ENCODE measurements at places on chromosomes 6 and 20. TPM values are rescaled to one million over a fixed set of nuclear protein-coding genes. Genes with fewer than 3 reads are reported as not detected.

Gene SLC17A2
- total RNA-seq = not detected

Gene MEI4
- total RNA-seq = not detected

Gene SAMD3
- 0.20 TPM for total RNA-seq

Gene CARMIL1
- 18.2 TPM for total RNA-seq

Gene MRAP2
- 1.0 TPM for total RNA-seq

Gene OR2J3
- not detected for total RNA-seq

Gene ISM1
- total RNA-seq = 1.7 TPM

Gene RHAG
- total RNA-seq = not detected

Gene DDO
- 0.08 TPM for total RNA-seq

- no peak for ATAC-seq
Observed at GRCh38 chr6:138383776-138384175, 6.1 kb downstream of the SMIM28 start.

GRCh38 chr6:84897011-84897410, 132.6 kb upstream of the TBX18 start:
- ATAC-seq = no peak

DNA sequence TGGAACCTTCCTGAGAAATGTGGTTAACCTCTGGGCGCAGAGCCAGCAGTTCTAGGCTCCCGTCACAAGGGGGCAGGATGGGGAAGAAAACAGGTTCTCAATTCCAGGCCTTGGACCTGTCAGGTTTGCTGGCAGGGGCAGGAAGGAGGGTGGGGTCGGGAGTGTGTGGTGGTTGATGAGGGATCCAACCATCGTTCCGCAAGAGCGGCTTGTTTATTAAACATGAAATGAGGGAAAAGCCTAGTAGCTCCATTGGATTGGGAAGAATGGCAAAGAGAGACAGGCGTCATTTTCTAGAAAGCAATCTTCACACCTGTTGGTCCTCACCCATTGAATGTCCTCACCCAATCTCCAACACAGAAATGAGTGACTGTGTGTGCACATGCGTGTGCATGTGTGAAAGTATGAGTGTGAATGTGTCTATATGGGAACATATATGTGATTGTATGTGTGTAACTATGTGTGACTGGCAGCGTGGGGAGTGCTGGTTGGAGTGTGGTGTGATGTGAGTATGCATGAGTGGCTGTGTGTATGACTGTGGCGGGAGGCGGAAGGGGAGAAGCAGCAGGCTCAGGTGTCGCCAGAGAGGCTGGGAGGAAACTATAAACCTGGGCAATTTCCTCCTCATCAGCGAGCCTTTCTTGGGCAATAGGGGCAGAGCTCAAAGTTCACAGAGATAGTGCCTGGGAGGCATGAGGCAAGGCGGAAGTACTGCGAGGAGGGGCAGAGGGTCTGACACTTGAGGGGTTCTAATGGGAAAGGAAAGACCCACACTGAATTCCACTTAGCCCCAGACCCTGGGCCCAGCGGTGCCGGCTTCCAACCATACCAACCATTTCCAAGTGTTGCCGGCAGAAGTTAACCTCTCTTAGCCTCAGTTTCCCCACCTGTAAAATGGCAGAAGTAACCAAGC, 29.6 kb downstream of the SRSF3 start:
- ATAC-seq = peak; percentile 76

- peak; percentile 16 for ATAC-seq
Observed at GRCh38 chr6:32883789-32884188, 29.8 kb downstream of the PSMB9 start.

GRCh38 chr6:56292505-56293181, 45.3 kb upstream of the COL21A1 start:
- peak; percentile 66 for ATAC-seq

- ATAC-seq = peak; percentile 2
Observed at GRCh38 chr20:45935416-45936046, 1.0 kb downstream of the PCIF1 start.

DNA sequence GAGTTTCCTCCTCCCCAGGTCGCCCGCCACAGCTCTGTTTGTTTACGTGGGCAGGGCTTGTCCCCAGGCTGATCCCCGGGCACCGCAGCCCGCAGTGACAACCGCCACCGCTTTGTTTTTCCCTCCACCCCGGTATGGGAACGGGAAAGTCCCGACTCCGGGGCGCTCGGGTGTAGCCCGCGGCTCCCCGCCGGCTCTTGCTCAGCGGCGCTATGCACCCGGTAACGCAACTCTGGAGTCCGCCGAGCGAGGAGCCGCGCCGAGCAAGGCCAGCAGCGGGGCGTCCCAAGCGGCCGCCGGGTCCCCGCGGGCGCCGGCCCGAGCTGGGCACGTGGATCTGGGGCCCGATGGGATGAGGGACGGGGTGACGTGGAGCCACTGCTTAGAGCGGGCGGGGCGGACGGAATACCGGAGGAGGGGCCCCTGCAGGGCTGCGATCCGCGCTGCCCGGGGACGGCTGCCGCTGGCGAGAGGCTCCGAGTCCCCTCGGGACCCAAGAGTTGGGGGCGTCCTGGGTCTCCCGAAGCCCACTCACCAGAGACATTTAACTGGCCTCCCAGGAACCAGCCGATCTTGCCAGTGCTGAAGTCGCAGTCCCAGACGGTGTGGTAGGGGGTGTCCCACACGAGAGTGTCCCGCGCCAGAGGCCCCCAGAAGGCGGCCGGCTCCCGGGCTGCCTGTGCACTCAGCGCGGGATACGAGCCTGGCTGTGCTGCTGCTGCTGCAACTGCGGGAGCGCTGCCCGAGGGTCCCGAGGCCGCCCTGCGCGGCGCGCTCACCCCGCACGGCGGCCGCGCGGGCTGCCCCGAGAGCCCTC, 497 bp downstream of the ACSS1 start:
- peak; percentile 62 for ATAC-seq

GRCh38 chr6:36962874-36963273, 8.3 kb downstream of the PI16 start:
- ATAC-seq = peak; percentile 17

DNA sequence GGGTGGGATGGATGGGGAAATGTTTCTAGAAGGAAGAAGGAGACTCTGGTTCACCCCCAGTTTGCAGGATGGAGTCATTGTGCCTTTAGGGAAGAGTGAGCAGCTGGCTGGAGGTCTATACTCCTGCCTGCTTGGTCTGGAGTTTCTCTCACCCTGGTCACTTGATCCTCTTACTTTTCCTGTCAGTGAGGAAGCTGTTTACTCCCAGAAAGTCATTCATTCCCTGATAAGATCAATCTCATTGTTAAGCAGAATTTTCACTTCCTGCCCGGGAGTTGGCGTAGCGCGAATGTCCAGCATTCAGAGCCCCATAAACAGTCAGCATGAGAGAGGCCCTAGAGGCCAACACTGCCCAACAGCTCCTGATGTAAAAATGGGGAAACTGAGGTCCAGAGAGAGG, 70.4 kb upstream of the SIRPA start:
- no peak for ATAC-seq

GRCh38 chr6:128513878-128514277, 6.5 kb downstream of the PTPRK start:
- ATAC-seq = no peak

- peak; percentile 22 for ATAC-seq
Observed at GRCh38 chr6:108565893-108566292, 5.2 kb downstream of the FOXO3 start.

DNA sequence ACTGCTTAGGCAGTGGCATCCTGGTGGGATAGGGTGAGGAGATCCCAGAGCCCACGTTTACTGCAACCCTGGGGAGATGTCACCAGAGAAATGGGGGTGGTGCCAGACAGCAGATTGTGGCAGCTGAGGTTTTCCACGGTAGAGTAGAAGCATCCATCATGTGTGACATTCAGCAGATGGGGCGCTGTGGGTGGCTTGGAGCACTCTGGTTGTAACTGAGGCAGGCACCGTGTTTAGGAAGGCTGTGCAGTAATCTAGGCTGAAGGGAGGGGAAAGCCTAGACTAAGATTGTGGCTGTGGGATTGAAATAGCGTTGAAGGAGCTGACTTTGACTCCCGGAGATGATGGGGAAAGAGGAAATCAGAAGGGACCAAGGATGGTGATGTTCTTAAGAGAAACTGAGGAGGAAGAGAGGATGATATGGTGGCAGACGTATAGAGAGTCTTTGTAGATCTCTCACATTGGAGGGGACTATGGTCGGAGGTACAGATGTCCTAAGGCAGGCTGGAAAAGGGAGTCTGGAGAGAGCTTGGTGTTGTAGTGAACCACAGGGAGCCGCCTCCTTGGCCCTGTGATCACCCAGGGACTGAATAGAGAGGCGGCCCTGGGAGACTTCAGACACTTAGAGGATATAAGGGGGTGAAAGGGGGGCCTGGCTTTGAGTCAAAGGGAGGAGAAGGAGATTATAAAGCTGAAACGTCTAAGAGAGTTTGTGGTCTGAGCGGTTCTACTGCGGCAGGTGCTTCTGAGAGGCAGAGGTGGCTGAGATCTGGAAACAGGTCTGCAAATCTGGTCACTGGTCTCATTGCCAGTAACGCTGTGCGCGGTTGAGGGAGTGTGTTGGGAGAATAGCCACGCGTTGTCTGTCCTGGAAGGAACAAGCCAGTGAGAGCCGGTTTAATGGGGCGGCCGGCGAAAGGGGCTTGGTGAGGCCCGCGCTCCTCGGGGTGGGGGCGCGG, 792 bp upstream of the MICA start:
- peak; percentile 8 for ATAC-seq

DNA sequence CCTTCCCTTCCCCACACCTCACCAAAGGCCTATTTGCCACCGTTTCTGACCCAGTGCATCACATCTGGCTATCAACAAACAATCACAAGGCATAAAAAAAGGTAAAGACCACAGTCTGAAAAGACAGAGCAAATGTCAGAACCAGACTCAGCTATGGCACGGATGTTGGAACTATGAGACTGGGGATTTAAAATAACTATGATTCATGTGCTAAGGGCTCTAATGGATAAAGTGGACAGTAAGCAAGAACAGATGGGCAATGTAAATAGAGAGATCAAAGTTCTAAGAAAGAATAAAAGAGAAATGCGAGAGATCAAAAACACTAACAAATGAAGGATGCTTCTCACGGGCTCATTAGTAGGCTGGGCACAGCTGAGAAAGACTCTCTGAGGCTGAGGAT, 99.5 kb downstream of the LAMP5 start:
- ATAC-seq = no peak

All from esophagus mucosa (tissue), 1 donor.